Fibroblast of the aortic adventitia (primary cell): ENCODE measurements at places on chromosomes 16 and 17.

GRCh38 chr16:71895679-71896365 lies 491 bp downstream of the IST1 start:
- peak; percentile 55 for DNase-seq

DNA sequence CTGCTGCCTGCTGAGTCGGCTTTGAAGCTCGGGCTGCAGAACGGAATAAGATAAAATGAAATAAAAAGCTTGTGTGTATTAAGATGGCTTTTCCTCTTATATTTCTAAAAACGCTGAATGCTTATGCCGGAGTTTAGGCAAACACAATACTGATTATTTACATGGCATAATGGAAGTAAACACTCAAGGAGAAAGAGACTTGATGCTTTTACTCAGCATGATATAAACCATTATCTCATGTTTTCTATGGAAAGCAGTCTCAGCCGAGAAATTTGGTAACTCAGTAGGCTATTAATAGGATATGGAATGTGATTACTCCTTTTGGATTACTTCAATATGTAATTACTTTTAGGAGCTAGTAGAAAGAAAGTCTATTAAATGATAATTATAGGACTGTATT lies 153.3 kb downstream of the CDH11 start:
- DNase-seq = no peak

DNA sequence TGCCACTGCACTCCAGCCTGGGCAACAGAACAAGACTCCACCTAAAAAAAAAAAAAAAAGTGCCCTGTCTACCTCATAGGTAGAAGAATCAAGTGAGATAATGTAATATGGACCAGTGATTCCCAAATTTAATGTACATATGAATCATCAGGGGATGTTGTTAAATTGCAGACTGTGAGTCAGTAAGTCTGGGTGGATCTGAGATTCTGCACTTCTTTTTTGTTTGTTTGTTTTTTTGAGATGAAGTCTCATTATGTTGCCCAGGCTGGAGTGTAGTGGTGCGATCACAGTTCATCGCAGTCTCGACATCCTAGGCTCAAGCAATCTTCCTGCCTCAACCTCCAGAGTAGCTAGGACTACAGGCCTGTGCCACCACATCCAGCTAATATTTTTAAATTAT lies 31.6 kb downstream of the HOXB1 start:
- DNase-seq = no peak

- DNase-seq = peak; percentile 63
These were observed 10.7 kb downstream of the SGSM2 start for GRCh38 chr17:2347805-2348685.
